ENCODE measurements at places on chromosomes 3 and 15.

- DNase-seq = no peak
Observed at GRCh38 chr3:139204728-139205127, 139.1 kb upstream of the MRPS22 start.

GRCh38 chr3:71532639-71533395 lies 50.7 kb downstream of the FOXP1 start:
- DNase-seq = no peak

DNA sequence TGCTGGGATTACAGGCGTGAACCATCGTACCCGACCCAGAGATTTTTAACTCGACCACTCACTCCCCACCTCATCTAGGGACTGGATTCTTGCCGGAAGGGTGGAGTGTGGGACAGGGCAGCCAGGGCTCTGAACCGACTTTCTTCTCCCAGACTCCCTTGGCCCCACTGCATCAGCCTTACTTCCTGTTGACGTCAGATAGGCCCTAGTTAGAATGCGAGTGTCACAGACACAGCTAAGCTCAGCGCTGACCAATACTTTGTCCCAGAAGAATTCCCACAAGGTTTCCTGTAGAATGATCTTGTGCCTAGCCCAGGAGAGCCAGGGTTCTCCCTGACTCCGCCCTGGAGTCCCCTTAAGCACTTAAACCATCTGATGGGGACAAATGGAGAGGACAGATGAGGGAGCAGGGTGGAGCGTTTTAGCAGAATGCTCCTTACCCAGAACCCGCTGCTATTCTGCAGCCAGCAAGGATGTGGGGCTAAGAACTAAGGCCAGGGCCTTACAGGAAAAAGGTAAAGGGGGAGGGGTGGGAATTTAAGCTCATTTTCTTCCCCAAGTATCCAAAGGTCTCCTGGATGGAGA lies 5.8 kb upstream of the TUSC2 start:
- no peak for DNase-seq

- DNase-seq = no peak
Observed at GRCh38 chr3:71528816-71529215, 54.7 kb downstream of the FOXP1 start.

DNA sequence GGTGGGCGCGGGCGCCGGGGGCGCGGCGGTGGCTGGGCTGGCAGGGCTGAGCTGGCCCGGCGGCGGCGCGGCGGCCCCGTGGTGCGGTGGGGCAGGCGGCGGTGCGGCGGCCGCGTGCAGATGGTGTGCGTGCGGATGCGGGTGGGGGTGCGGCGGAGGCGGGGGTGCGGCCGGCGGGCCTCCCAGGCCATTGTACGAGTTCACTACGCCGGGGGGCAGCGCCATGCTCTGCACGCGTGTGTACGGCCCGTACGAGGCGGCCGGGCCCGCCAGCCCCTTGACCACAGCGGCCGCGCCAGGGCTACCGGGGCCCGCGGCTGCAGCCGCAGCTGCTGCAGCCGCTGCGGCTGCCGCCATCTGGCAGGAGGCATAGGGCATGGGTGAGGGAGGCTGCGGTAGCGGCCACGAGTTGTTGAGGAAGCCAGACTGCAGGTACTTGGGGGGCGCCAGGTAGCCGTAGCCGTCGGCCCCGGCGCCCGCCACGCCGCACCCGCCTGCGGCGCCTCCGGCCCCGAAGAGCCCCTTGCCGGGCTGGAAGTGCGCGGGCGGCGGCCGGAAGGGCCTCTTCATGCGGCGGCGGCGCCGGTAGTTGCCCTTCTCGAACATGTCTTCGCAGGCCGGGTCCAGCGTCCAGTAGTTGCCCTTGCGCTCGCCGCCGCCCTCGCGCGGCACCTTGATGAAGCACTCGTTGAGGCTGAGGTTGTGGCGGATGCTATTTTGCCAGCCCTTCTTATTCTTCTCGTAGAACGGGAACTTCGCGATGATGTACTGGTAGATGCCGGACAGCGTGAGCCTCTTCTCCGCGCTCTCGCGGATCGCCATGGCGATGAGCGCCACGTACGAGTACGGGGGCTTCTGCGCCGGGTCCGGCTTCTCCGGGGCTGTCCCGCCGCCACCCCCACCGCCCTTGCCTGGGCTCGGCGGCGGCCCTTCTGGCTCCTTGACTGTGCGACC lies 951 bp downstream of the FOXL2 start:
- DNase-seq = no peak

DNA sequence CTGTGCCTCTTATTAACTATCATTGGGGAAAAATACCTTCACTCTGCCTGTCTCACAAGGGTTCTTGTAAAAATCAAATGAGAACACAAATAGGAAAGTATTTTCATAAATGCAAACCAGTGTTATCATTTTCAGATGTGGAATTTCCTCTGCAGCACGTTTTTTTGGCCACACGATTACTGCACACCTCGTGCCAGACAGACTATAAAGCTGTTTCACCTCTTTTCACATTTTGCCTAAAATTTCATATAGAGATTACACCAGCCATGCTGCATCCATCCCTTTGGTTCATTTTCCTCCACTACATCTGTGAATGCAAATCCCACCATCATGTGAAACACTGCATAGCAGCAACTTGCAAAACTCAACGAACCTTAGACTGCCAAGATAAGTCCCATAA lies 1.2 kb upstream of the TMOD2 start:
- no peak for DNase-seq

GRCh38 chr15:50044904-50045303 lies 74.1 kb downstream of the ATP8B4 start:
- no peak for DNase-seq

DNA sequence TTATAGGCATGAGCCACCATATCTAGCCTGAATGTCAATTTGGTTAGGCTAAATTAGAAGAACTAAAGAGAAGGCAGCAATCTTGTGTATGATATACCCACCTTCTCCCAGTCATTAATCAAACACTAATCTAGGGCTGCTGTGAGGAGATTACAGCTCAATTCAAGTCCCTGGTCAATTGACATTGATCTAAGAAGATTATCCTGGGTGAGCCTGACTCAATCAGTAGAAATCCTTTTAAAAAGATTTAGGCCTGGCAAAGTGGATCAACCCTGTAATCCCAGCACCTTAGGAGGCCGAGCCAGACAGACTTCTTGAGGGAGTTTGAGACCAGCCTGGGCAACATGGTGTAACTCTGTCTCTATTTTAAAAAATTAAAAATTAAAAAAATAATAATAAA lies 2.5 kb upstream of the DNAH12 start:
- DNase-seq = no peak

GRCh38 chr15:61047783-61048182 lies 181.3 kb downstream of the RORA start:
- DNase-seq = no peak

- DNase-seq = no peak
Observed at GRCh38 chr15:39447881-39448280, 133.0 kb upstream of the THBS1 start.

GRCh38 chr3:98692787-98693473 lies 70.2 kb upstream of the ST3GAL6 start:
- no peak for DNase-seq

- peak; percentile 32 for DNase-seq
Observed at GRCh38 chr3:195895861-195896360, 12.4 kb downstream of the TNK2 start.

DNA sequence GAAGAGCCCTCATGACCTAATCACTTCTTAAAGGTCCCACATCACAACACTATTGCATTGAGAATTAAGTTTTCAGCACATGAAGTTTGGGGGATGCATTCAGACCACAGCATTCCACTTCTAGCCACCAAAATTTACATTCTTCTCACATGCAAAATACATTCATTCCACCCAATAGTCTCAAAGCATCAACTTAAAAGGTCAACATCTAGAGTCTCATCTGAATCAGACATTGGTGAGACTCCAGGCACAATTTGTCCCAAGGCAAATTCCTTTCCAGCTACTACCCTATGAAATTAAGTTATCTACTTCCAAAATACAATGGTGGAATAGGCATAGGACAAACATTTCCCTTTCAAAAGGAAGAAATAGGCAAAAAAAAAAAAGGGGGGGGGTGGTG lies 64.9 kb downstream of the PLSCR2 start:
- no peak for DNase-seq

GRCh38 chr3:134409041-134409440 lies 34.8 kb upstream of the AMOTL2 start:
- no peak for DNase-seq

GRCh38 chr15:78035321-78035751 lies 42.2 kb downstream of the TBC1D2B start:
- DNase-seq = no peak

- DNase-seq = no peak
Observed at GRCh38 chr3:50401978-50402595, 42.8 kb upstream of the TMEM115 start.

DNA sequence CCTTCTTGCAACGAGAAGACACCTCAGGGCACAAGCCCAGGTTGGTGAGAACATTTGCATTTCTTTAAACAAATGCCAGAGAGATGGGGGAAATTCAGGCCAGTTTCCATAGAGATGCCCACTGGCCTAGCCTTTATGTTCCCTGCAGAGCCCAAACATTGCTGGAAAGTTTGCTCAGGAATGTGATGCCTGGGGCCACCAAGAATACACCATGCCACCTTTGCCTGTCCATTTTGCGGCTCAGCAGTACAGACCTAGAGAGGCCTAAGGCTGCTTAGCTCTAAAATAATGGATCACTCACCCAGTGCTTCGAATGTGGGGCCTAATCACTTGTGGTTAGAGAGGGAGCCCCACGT lies 210.0 kb downstream of the RPLP1 start:
- no peak for DNase-seq

DNA sequence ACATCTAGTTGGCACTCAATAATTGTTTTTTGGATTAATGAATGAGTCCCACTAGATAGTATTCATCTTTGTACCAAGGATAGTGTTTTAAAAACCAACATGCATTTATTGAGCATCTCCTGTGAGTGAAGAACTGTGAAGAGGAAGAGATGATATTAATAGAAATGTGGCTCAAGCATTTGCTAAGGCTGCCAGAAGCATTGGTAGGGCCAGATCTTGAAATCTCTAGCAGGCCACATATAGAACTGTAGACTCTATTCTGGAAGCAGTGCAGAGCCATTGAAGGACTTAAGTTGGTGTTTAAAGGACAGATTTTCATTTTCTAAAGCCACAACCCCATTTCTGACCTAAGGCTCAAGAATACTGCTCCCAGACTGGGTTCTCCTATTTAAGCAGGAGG lies 99.0 kb downstream of the NEK11 start:
- DNase-seq = no peak

DNA sequence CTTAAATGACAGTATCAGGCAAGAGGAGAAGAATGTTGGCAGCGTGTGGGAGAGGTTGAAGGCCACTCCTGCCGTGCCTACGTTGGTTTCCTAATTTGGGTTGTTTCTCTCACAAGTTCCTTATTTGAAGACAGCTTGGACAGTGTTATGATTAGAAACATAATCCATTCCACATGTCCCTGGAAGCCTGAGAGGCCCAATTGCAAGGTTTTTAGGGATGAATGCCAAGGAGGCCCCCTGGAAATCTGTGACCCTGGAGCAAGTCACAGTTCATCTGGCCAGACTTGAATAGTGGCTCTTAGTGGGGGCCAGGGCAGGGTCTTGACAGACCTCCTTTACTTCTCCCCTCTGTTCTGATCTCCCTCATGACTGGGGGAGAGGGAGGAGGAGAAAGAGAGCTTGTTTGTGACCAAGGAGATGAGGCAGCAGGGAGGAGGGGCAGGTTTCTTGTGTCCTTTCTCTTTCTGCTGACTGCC lies 584.4 kb upstream of the TBL1XR1 start:
- no peak for DNase-seq

- no peak for DNase-seq
Observed at GRCh38 chr3:115388811-115389210, 234.5 kb upstream of the GAP43 start.

Data from stimulated activated CD8-positive, alpha-beta memory T cell treated with anti-CD3 and anti-CD28 coated beads, Interleukin-7, amount 100 ng/mL, for 24 hours (primary cell).